Pons (tissue), 1 donor: ENCODE measurements at places on chromosomes 3 and 15.

DNA sequence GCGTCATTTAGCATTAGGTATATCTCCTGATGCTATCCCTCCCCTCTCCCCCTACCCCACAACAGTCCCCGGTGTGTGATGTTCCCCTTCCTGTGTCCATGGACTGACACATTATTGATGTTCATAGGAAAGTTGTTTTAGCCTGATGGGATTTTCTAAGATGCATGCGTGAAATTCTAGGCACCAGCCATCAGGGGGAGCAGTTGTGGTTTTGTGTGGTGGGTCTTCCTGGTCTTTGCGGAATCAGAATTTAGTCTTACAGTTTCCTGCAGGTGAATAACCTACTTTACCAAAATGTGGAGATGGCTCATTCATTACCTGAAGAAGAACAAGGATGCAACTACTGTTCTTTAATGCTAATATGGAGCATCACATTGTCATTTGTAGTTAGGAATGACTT is 455.0 kb upstream of the THBS1 start:
- peak; percentile 13 for DNase-seq

DNA sequence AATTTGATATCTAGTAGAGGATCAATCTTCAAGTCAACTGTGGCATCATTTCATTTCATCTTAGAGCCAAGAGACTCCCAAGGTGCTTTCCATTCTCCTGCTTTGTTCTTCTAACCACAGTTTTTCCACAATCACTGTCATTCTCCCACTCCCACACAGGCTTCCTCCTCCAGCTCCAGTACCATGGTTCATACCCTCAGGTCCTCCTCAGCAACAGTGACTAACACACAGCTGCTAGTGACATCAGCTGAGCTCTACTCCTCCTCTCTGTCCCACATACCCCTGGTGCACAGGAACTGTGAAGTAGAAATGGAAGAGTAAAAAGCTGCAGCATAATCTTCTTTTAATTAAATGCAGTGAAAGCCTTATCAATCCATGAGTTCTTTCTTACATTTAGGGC is 200.2 kb upstream of the DPH6 start:
- no peak for DNase-seq

- no peak for DNase-seq
These were observed 31.7 kb downstream of the RAB27A start for GRCh38 chr15:55257938-55258337.

- no peak for DNase-seq
These were observed 5.7 kb downstream of the PLEKHO2 start for GRCh38 chr15:64847448-64847847.

- no peak for DNase-seq
These were observed 3.6 kb upstream of the MKRN3 start for GRCh38 chr15:23561914-23562313.

DNA sequence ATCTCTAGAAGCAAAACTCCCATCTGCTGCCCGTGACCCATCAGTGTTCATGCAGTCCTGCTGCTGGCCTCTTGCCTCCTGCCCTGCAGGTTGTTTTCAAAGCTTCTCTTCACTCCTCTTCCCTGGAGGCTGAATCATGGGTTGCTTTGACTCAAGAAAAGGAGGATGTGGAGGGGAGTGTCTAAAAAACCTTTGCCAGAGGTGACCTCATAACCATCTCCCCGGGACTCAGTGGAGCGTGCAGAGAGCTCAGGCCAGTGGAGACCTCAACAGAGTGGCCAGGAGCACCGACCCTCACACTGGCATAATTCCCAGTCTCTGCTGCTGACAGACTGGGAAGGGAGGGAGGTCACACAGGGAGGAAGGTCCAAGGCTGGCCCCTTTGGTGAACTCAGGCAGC is 60.9 kb upstream of the ITGA11 start:
- no peak for DNase-seq

DNA sequence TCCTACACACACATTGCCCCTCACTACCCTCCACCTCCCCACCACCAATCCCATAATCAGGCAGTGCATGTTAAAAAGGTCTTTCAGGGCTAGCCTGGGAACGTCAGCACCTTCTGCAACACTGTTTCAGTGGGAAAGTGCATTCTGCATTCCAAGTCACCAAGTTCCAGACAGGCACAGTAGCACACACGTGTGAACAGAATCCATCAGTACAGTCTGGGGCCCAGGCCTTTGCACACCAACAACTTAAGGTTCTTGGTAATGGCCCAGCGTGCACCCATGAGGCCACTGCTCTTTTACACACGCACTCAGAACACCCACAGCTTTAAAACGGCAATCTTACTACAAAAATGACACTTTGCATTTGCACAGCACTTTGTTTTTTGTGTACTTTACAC is 1.2 kb downstream of the ANXA2 start:
- DNase-seq = no peak

DNA sequence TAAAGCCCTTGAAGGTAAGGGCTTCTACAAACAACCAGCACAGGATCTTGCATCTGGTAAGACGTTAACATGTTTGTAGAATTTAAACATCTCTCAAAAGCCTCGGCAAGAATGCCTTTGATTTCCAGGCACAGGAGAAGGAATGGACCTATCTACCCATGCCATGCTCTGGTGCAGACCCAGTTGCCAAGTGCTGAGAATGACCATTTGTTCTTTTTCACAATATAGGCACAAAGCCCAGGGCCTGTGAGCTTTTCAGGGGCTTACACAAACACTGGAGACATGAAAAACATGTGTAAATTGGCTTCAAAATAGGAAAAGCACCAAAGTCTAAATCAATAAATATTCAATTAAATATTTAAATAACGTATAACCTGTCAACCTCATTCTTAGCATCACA is 266.9 kb upstream of the TTC14 start:
- peak; percentile 94 for DNase-seq

- DNase-seq = no peak
These were observed 61.5 kb upstream of the CADPS start for GRCh38 chr3:62936626-62937254.

GRCh38 chr15:101277943-101278564 is 769 bp upstream of the SELENOS start:
- DNase-seq = no peak

- no peak for DNase-seq
These were observed 27.6 kb downstream of the TBC1D23 start for GRCh38 chr3:100288288-100288894.

DNA sequence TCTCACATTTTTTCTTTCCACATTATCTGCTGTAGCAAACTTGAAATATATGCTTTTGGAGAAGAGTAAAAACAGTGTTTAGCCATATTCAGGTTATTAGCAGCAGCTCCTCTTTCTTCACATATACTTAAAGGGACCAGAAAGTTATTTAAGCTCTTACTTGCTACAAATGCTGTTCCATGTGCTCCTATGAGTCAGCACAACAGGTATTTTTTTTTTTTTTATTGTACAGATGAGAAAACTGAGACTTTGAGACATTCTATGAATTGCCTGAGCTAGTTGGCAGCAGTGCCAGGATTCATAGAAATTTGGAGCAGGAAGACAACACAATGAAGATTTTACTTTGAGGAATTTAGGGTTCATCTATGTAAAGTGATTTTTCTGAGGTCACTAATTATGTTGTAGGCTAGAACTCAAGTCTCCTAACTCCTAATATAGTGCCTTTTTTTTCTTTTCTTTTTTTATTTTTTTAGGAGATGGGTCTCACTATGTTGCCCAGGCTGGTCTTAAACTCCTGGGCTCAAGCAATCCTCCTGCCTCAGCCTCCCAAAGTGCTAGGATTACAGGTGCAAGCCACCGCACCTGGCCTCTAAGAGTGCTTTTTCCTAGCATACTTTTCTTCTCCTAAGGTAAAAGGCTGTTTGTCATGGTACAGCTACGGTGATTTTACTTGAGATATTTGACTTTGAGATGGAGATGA is 23.6 kb downstream of the SETD5 start:
- no peak for DNase-seq

GRCh38 chr3:8873740-8874139 is 89.5 kb downstream of the RAD18 start:
- DNase-seq = no peak

DNA sequence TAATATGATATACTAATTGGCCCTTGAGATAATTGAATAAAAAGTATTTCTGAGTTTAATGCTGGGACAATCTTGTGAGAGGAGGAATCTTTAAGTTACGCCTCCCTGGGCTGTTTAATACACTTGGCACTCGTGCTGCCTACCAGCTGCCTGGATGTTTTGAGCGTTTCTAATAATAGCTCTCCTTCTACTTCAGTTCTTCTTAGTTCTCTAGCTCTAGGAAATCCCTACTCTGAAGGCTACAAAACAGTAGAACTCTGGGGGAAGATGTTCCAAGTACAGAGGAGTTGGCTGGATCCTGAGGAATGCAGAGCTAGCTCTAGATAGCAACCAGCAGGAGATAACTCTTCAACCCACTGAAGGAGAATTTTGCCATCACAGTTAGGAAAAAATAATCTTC is 3.5 kb downstream of the NAALADL2 start:
- peak; percentile 3 for DNase-seq

GRCh38 chr3:159429702-159430101 is 558.9 kb upstream of the IL12A start:
- DNase-seq = no peak

DNA sequence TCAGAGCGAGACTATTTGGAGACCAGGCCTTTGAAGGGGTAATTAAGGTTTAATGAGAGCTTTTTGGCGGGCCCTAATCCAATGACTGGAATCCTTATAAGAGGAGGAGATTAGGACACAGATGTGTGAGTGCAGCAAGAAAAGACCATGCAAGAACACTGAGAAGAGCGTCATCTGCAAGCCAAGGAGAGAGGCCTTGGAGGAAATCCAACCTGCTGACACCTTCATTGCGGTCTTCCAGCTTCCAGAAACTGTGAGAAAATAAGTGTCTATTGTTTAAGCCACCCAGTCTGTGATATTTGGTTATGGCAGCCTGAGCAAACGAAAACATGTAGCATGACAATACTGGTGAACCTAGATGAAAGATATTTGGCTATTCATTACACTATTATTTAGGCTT is 23.0 kb upstream of the MUSTN1 start:
- no peak for DNase-seq

GRCh38 chr3:139574026-139574947 is 34.7 kb upstream of the RBP1 start:
- DNase-seq = no peak

DNA sequence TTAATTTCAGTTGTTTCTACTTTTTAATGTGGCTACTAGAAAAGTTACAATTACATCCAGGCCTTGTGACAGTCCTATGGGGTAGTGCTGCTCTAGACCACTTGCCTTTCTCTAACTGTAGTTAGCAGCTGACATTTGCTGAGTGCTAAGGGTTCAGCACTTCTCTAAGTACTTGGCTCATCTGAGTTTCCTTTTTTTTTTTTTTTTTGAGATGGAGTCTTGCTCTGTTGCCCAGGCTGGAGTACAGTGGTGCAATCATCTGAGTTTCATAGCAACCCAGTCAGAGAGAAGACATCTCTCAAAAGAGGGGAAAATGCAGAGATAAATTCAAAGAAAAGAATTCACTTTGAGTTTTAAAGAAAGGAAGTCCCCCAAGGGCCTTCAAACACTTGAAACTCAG is 130.8 kb downstream of the MYLK start:
- DNase-seq = no peak

GRCh38 chr3:37763309-37763708 is 98.4 kb upstream of the CTDSPL start:
- no peak for DNase-seq

DNA sequence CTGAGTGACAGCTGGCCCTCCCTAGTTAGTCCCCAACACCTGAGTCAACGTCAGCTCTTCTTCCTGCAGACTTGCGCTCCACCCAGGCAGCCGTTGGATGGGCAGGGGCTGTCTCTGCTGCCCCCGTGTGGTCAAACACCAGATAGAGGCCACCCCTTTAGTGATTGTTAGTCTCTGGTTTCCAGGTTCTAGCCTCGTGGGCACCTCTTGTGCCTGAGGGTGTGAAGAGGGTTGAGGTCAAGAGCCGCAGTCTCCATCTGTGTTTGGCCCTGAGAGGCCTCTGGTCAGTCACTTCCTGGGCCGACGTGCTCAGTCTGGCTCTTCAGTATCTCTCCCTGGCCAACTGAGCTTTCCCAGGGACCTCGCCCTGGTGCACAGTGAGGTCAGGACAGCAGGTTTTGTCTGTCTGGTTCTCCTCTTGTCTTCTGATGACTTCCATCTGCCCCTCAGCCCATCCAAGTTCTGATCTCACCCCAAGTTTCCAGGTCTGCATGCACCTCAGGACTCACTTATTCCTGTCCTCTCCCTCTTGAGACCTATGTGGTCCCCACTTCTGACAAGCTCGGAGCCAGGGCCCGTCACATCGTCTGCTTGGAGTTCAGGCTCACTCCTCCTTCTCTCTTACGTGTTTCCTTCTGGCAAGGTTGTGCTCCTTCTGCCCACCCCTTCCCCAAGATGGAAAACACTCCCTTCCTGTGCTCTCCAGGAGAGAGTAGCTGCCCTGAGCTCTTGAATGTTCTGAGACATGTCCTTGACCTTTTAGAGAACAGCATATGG is 20.9 kb downstream of the CD276 start:
- DNase-seq = no peak

GRCh38 chr3:45551214-45552010 is 43.1 kb upstream of the LIMD1 start:
- no peak for DNase-seq
